ENCODE measurements at places on chromosomes 7 and 10.

DNA sequence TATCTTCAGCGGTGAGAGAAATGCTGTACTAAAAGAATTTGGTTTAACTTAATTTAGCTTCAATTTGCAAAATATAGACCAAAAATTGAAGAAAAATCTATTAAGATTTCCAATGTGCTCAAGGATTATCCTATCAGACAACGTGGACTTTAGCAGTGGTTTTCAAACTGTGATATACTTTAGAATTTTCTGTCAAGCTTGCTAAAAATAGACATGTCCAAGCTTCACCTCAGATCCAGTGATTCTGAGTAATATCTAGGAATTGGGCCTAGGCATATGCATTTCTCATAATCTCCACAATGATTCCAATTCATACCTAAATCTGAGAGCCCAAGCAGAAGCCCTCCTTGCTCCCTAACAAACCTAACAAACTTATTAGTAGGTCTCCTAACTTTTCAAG, 3.4 kb downstream of the WASL start:
- DNase-seq = no peak

- DNase-seq = no peak
These were observed 20.3 kb upstream of the NUP205 start for GRCh38 chr7:135537453-135537852.

GRCh38 chr10:20407357-20407756, 489.8 kb downstream of the NEBL start:
- no peak for DNase-seq

GRCh38 chr7:159108941-159109652, 35.6 kb downstream of the VIPR2 start:
- no peak for DNase-seq

DNA sequence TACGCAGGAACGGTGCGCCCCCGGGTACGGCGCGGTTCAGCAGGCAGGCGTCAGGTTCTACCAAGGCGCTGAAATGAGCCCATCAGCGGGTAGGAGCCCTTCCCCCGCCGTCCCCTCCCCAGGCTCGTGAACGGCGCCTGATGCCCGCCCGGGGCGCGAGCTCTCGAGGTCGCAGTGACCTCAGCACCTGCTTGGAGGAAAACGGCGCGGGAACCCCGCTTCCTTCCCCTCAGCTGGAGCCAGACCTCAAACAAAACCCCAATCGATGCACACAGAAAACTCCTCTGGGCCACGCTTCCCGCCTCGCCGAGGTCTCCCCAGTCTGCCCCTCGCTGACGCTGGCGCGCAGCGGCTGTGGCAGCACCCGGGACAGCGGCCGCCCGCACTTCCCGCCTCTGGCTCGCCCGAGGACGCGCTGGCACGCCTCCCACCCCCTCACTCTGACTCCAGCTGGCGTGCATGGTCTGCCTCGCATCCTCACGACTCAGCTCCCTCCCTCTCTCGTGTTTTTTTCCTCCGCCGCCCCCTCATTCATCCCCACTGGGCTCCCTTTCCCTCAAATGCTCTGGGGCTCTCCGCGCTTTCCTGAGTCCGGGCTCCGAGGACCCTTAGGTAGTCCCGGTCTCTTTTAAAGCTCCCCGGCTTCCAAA, 514 bp upstream of the GAD2 start:
- DNase-seq = no peak

All from tibial nerve (tissue), 4 donors.